Neural crest cell (in vitro differentiated cells): ENCODE measurements at places on chromosomes 12 and 14. TPM values are rescaled to one million over a fixed set of nuclear protein-coding genes. Genes with fewer than 3 reads are reported as not detected.

Gene STYK1
- total RNA-seq, result not detected in 2 replicates

Gene TAS2R10
- total RNA-seq, result 1.1 and 1.2 TPM in 2 replicates

Gene OR6C2
- not detected in 2 replicates for total RNA-seq

Gene POTEM
- not detected in 2 replicates for total RNA-seq

Gene PAPLN
- total RNA-seq, result 2.7 and 4.1 TPM in 2 replicates

Gene EPS8
- total RNA-seq, result 24.4 and 26.7 TPM in 2 replicates

Gene AMN1
- total RNA-seq, result 8.2 and 8.3 TPM in 2 replicates

Gene GLT1D1
- 7.4 and 8.6 TPM in 2 replicates for total RNA-seq

Gene SPTB
- 0.16 and 0.18 TPM in 2 replicates for total RNA-seq

Gene NUAK1
- 35.3 and 35.6 TPM in 2 replicates for total RNA-seq

Gene SRRM4
- total RNA-seq, result 9.1 and 10.8 TPM in 2 replicates

Gene NANOG
- total RNA-seq, result 0.05 TPM in 1 of 2 replicates, not detected in the other

Gene TEX22
- 4.4 and 5.2 TPM in 2 replicates for total RNA-seq

- no peak for DNase-seq
Observed at GRCh38 chr12:6643569-6644256, 3.5 kb downstream of the ACRBP start.

DNA sequence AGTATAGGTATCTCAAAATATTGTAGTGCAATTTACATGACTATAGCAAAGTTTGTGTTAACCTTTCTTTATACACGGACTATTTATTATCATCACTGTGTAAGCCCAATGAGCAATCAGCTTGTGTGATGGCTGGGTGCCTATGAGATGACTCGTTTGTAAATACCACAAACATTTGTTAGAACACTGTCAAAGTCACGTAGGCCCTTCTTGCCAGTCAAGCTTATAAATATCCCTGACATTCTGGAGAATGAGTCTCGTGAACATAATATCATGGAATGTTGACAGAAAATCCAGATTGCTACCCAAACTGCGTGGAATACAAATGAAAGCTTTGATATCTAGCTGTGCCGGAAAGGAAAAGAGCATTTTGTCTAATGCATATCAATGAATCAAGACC lies 648.3 kb upstream of the MDGA2 start:
- no peak for DNase-seq

- no peak for DNase-seq
Observed at GRCh38 chr12:112938751-112939150, 477 bp downstream of the OAS3 start.

- no peak for DNase-seq
Observed at GRCh38 chr14:89813617-89814031, 140.9 kb downstream of the EFCAB11 start.

- no peak for DNase-seq
Observed at GRCh38 chr14:104925855-104926609, 1.4 kb downstream of the PLD4 start.

GRCh38 chr14:20413744-20414082 lies 412 bp upstream of the TEP1 start:
- no peak for DNase-seq

- no peak for DNase-seq
Observed at GRCh38 chr12:1053690-1054089, 62.7 kb downstream of the ERC1 start.

GRCh38 chr14:98391061-98391460 lies 880.9 kb downstream of the BCL11B start:
- DNase-seq, result no peak

DNA sequence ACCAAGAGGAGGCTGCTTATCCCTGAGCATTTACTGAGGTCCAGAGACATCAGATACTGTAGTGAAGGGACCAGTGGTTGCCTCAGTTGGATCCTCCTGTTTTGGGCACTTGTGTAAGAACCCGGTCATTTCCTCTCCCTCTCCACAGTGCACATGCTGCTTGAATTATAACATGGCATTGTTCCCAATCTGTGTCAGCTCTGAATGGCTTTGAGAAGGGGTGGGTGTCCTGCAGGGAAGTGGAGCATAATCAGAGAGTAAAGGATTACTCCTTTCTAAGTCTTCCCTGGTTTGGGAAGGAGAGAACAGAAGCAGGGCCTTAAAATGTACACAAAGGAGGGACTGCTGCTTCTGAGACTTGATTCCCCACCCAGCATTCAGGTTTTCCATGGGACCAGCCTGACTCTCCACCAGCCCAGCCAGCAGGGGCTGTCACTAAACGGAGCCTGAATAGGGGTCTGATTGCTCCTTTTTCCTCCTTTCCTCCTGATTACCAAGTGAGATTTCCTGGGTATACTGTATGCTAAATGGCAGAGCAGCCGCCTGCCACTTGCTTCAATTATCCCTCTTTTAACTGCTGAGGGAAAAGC lies 78.4 kb downstream of the NRXN3 start:
- no peak for DNase-seq

DNA sequence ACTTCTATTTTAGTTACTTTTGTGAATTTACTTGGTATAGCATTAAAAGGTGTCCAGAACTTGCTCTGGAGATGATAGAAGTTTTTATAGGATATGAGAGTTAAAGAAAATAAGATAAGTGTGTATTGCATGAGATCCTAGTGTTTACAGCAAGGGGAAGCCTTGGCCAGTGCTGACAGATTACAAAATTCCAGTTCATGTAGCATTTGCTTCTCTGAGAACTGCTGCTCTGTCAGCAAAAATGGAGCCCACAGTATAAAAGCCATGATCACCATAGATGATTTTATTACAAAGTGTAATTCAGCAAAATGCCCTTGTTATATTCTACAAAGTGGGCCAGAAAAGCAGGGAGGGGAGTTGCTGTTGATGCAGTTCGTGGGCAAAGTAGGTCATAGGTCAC lies 40.0 kb upstream of the ATF1 start:
- DNase-seq, result no peak

- DNase-seq, result no peak
Observed at GRCh38 chr12:68458866-68459265, 126.7 kb upstream of the MDM1 start.

GRCh38 chr12:1115484-1116231 lies 124.6 kb downstream of the ERC1 start:
- no peak for DNase-seq

GRCh38 chr12:99087278-99087677 lies 442.2 kb downstream of the APAF1 start:
- DNase-seq, result no peak

DNA sequence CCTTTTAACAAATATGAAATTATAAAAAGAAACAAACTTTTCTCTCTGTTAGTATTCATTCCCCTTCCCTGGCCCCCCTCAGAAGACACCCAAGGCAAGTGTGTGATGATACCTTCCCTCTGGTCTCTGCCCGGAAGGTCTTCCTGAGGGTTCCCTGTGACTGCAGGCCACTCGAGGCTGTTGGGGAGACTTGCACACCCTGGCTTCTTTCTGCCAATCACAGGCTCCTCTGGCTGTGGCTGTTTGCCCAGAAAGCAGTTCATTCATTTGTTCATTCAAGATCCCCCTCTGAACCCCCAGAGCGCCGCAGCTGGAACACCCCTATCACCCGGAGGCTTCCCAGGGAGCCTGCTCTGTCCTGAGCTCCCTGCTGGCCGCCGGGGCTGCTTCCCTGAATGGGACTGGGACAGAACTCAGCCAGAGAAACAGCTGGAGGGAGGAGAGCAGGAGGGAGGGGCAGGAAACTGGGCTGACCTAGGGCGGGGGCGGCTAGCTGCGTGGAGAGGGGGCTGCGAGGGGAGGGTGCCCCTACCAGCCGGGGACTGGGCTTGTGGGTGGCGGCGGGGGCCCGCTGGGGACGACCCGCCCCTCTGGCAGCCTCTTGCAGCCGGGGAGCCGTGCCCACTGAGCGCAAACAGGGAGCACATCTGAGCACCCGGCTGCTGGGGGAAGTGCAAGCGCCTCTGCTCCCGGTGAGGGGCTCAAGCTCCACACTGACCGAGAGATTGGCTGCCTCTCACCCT lies at the start of gene CMKLR1:
Gene CMKLR1, minus strand, starts transcription at position 397 of the 743 bp plus-strand sequence. CDS start 45,720 bp downstream, outside the sequence.
- DNase-seq, result no peak

- no peak for DNase-seq
Observed at GRCh38 chr12:19251481-19252132, 122.1 kb downstream of the PLEKHA5 start.

DNA sequence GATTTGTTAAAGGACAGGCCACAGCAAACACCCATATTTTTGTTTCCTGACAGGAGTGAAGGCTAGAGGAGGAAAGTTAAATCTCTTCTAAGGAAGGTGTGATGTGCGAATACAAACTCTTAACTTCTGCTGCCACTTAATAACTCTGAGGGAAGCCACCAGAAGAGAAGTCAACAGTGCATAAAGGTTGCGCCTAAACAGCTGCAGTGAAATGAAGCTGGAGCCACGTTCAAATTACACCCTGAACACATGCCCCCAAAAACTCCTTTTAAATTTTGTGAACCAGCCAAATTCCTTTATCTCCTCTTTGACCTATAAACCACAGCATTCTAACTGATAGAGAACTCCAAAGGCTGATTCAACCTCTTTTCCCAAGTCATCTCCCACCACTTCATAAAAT lies 22.4 kb downstream of the DENND5B start:
- no peak for DNase-seq

- no peak for DNase-seq
Observed at GRCh38 chr12:121468499-121468801, 68.5 kb downstream of the RNF34 start.

GRCh38 chr12:67780580-67781084 lies 132.1 kb downstream of the DYRK2 start:
- DNase-seq, result no peak

GRCh38 chr14:37587131-37587803 lies 7.8 kb downstream of the FOXA1 start:
- no peak for DNase-seq

GRCh38 chr12:30908076-30908721 lies 18.3 kb upstream of the TSPAN11 start:
- no peak for DNase-seq

DNA sequence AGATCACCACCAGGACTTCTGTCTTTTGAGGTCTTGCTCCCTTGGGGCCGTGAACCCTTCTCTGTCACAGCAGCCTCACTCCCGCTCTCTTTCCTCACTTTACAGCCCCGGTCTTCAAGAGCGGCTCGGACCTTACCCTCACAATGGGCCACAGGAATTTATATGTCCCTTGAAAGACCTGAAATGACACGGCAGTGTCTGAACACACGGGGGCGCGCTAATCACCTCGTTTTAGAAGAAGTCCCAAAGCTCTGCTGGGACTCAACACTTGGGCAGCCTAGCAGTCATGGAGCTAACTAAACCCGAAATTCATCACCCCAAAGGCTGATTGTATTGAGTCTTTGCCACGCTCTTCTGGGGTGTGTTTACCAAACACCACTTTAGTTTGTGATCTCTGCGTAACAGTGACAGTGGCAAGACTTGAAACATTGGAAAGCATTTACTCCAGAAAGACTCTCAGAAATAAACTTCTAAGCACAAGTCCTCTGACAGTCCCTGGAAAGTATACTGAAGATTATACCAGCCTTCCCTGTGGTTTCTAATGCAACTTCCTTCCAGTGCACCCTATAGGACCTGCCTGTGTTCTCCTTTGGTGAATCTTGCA lies 29.0 kb downstream of the SERPINA11 start:
- DNase-seq, result peak; percentile 70

- DNase-seq, result no peak
Observed at GRCh38 chr12:24625103-24625502, 323.8 kb downstream of the BCAT1 start.
